ENCODE measurements at places on chromosomes 12 and 14.
A peak's percentile ranks its signal among the peaks of the same experiment; 100 is the strongest.

GRCh38 chr12:93243382-93243688, 134.4 kb upstream of the NUDT4 start:
- DNase-seq: no peak

DNA sequence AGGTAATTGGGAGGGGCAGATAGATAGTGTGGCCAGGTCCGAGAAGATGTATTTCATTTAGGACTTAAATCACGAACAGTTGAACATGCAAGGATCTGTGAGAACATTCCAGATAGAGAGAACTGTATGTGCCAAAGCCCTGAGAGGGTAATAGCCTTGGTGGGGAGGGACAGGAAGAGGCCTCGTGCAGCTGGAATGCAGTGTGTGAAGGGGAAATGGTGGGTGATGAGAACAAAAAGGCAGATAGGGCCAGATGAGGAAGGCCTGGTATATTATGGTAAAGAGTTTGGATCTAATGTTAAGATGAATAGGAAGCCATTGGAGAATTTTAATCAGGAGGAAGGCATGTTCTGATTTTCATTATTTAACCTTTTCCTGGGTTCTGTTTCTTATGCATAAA, 136.3 kb downstream of the TPH2 start:
- DNase-seq: no peak

- DNase-seq: peak; percentile 54
These were observed at the start of gene ANKS1B for GRCh38 chr12:99984271-99985128. Gene ANKS1B, minus strand, starts transcription at chr12:99984936. Its CDS starts 699 bp downstream, at chr12:99984237.

DNA sequence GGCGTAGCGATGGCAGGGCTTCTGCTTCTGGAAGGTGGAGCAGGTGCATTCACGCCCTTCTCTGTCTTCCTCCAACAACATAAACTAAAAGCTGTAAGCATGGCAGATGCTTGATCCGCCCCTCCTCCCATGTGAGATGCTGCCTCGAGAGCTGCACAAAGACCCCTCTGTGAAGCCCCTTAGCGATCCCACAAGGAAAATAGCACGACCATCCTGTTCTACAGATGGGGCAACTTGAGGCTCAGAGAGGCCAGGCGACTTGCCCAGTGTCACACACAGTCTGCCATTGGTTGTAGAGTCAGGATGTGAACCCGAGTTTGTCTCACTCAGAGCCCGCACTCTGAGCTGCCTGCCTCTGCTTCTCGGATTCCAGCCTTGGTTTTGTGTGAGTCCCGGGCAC, 144.4 kb downstream of the SCARB1 start:
- DNase-seq: no peak

- DNase-seq: no peak
These were observed 71.7 kb downstream of the GRIP1 start for GRCh38 chr12:66607147-66607546.

- DNase-seq: no peak
These were observed 18.2 kb upstream of the STRAP start for GRCh38 chr12:15863984-15864383.

DNA sequence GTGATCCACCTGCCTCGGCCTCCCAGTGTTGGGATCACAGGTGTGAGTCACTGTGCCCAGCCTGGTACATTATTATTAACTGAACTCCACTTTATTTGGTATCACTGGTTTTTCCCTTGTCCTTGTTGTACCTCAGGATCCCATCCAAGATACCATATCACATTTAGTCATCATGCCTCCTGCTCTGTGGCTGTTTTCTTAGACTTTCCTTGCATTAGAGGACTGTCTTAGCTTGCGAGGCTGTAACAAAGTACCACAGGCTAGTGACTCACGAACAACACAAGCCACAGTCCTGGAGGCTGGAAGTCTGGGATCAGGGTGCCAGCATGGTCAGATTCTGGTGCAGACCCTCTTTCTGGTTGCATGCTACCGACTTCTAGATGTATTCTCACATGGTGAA, 12.2 kb downstream of the KLC1 start:
- DNase-seq: no peak

- DNase-seq: no peak
These were observed 1.9 kb upstream of the SP7 start for GRCh38 chr12:53338017-53338416.

DNA sequence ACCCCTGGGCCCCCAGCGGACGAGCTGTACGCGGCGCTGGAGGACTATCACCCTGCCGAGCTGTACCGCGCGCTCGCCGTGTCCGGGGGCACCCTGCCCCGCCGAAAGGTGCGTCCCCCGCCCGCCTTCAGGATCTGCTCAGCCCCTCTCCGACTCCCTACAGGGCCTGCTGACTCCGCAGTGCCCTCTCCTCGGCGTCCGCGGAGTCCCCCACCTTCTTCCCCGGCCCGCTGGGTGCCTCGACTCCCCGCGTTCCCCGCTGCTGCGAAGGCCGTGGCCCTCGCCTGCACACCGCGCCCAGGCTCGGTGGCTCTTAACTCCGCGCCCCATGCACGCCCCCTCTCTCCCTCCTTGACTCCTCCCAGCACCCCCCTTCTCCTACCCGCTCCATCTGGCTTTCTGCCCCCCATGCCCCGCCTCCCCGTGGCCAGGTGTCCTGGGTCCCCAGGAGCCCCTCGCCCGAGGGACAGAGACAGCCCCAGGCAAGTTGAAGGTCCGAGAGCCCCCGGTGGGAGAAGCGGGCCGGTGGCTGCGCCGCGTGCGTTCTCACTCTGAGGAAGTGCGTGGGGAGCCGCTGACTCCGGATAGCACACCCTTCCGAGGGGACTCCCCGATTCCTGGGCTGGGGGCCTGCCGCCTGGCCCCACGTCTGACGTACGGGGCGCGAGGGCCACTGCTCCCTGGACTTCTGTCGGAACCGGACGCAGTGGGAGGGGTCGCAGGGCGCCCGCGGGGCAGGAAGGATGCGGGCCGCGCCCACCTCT, 594 bp downstream of the TAMALIN start:
- DNase-seq: no peak

DNA sequence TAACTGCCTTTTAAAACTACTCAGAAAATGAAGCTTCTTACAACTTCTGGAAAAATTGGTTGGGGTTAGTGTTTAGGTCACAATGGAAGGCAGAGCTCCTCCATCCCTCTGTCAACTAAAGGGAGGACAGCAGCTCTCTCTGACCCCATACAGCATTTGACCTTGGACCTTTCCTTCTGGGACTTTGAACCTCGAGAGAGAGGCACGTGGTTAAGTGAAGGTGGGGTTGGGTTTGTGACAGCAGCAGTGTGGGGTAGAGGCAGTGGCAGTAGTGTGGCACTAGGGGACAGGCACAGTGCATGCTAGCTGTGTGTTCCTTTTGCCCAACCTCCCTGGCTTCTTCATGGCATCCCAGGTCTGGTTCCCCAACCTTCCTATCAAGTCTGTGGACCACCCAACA, 9.4 kb upstream of the C12orf75 start:
- no peak for DNase-seq

DNA sequence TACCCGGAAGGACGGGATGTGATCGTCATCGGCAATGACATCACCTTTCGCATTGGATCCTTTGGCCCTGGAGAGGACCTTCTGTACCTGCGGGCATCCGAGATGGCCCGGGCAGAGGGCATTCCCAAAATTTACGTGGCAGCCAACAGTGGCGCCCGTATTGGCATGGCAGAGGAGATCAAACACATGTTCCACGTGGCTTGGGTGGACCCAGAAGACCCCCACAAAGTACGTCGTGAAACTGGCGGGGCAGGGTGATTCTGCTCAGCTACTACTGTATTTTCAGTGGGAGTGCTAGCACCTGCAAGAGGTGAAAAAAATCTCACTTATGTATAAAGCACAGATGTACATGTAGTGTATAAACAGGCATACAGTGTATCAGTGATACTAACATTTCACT, 62.9 kb downstream of the FOXN4 start:
- DNase-seq: no peak

- DNase-seq: no peak
These were observed 163.0 kb downstream of the RBM19 start for GRCh38 chr12:113802966-113803758.

DNA sequence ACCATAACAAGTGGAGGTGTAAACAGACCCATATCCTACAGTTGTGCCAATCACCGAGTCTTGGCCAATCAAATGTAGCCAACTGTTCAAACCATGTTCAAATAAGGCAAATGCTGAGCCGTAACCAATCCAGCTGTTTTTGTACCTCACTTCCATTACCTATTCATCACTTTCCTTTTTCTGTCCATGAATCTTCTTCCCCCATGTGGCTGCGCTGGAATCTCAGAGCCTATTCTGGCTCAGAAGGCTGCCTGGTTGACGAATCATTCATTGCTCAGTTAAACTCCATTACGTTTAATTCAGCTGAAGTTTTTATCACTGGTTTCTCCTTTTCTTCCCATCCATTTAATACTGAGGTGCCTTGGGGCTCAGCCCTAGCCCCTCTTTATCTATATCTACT, 71.1 kb downstream of the TBC1D30 start:
- no peak for DNase-seq

- no peak for DNase-seq
These were observed 269.1 kb downstream of the NAV3 start for GRCh38 chr12:78099806-78100205.

DNA sequence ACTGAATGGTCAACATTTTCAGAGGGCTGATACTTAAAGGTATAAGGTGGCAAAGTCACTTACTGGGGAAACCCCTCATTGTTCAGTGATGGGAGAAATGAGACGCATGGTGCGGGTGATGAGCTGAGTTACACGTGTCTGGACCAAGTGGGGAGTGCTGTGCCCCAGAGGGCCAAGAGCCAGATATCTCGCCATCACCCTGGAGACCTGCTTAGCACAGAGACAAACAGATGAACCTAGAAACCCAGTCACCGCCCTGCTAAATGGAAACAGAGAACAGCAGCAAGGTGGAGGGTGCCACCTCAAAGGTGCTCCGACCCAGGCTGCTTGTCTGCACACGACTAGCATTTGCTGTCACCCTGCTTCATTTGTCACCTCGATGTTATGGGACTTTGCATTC, 92.4 kb downstream of the RBM19 start:
- DNase-seq: no peak

DNA sequence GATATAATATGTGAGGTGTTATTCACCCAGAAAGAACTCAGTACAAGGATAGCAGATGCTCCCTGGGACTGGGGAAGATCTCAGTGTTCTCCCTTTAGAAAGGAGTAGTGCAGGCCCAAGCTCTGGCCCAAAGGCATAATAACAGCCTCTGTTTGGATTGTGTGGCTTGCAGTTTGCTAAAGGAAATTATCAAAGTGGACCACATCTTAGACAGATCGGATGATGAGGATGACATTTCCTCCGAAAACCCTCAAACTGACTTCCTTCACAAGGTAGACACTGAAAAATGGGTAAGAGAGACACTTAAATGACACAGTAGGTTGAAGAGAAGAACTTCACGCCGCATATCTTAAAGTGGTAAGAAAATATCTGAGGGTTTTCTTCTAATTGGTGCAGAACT, 26.1 kb downstream of the SMCO2 start:
- DNase-seq: no peak

DNA sequence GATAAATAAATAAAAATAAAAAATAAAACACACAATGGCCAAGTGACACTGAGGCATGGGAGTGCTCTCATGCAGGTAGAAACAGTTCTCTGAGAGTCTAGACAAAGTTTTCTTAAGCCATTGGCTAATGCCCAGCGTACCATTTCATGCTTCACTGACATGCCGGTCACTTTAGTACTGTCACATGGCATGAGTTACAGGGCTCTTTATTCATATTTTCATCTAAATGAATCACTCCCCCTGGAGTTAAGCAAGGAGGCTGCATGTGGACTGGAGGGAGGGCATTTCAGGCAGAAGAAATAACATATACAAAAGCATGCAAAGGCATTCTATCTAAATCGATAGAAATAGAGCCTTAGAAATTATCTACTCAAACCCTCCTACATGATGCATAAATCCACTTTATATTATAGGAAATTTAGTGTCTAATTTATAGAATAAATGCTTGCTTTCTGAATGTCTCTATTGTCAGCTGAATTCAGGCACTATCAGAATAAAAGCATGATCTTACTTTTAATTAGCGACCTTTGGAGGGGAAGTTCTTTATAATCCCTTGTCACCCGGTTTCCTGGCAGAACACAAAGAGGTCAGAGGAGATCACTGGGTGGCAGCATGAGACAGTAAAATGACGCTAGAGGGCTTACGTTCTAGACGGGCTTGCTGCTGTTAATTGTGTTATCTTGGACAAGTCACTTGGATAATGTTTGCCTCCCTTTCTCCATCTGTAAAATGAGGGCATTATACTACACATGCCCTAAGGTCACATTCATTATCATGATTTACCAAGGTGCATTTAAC, 17.5 kb downstream of the DYRK4 start:
- DNase-seq: no peak

- DNase-seq: no peak
These were observed 1.2 kb downstream of the GLIPR1 start for GRCh38 chr12:75481774-75482173.

GRCh38 chr14:73686901-73687300, 27.3 kb downstream of the PNMA1 start:
- no peak for DNase-seq

DNA sequence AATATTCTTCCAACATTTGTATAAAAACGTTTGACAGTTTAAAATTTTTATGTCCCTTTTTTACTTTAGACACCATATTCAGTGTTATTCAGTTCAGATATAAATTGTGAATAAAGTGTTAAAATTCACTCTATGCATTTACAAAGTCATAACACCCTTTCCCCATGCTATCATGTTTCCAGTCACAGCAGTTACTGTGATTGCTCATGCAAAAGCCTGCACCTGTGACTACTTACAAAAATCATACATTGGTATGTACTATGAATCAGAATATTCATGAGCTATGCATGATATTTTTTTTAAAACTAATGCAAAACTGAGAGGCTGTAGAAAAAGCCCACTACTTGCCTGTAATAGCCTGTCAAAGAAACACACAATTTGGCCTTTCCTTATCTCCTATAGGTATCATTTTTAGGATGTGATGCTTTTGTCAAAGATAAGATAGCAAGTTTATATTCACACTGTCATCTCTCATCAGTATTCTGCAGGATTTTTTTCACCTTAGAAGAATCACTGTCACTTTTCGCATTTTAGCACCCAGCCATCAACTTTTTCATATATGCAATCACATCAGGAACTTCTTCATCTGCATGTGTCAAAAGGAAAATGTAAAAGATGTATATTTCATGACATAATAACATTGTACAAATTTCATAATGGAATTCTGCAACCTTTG, 443.2 kb downstream of the C12orf50 start:
- no peak for DNase-seq

DNA sequence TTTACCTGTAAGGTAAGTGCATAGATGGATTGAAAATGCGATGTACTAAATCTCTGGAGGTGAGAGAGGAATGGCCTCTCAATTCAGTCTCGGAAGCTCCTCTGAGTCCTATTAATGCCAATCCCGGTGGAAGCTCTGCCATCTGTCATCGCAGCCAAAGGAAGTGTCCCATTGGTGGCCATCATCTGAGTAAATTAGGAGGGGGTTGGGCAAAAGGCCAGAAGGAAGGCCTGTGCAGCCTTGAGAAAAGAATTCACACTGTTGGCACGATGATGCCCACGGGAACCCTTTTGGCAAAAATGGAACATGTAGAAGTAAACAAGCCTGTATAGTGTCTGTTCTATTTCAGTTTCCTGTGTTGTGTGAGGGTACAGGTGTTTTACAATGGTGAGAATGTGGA, 494.8 kb downstream of the NELL2 start:
- no peak for DNase-seq

GRCh38 chr14:64692189-64692985, 11.8 kb upstream of the PLEKHG3 start:
- no peak for DNase-seq

GRCh38 chr14:61266891-61267740, 14.0 kb downstream of the TMEM30B start:
- DNase-seq: no peak

All from HTR-8/SVneo (cell line).